ENCODE measurements at places on chromosomes 7 and 10. TPM values are rescaled to one million over a fixed set of nuclear protein-coding genes. Genes with fewer than 3 reads are reported as not detected.

DNA sequence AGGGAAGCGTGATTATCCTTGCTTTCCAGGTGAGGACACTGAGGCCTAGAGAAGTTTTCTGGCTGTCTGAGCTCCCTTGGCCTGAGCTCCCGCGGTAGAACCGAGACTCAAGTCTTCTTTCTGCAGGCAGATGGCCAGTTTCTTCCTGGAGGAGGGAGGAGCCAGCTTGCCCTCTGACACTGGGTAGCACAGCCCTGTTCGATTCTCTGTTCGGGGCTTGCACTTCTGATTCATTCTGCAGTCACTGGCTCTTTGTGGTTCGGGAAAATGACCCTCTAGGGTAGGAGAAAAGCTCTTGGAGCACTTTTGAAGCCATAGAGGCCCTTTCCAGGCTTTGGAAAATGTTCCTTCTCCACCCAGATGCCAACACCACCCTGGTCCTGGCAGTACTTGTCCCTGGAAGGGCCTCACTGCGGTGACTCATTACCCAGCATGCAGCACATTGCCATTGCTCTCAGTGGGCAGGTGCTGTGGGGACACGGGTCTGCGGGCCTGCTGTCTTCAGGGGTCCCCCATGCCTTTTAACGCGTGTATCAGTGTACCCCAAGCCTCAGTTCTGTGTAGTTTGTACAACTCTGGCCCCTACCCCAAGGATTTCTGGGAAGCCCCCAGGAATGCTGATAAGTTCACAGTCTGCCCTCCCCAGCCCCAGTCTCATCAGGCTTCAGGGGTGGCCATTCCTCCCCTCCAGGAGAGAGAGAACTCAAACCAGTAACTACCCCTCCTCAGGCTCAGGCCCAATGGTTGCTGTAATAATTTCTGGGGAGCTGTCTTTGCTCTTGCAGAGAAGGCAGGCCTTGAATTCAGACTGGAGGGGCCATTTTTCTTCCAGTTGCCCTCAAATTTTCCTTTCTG, 11.9 kb downstream of the CHST3 start:
- no peak for DNase-seq

DNA sequence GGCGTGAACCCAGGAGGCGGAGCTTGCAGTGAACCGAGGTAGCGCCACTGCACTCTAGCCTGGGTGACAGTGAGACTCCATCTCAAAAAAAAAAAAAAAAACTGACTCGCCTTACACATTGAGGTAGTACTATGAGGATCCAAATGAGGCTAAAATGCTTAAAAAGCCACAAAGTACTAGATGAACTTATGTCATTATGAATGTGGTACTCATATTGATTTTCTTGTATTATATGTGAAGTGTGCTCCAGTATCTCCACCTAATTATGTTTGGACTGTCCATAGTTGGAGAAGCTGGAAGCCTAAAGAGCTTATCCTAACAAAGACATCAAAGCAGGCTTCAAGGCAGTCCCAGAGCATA, 9.1 kb downstream of the CCNY start:
- no peak for DNase-seq

- no peak for DNase-seq
Observed at GRCh38 chr7:83648464-83649241, at the start of gene SEMA3E. Gene SEMA3E (minus strand): TSS chr7:83649139.

Gene TMEM213
- total RNA-seq = not detected

- DNase-seq = no peak
Observed at GRCh38 chr10:22536620-22537019, 177.8 kb downstream of the PIP4K2A start.

DNA sequence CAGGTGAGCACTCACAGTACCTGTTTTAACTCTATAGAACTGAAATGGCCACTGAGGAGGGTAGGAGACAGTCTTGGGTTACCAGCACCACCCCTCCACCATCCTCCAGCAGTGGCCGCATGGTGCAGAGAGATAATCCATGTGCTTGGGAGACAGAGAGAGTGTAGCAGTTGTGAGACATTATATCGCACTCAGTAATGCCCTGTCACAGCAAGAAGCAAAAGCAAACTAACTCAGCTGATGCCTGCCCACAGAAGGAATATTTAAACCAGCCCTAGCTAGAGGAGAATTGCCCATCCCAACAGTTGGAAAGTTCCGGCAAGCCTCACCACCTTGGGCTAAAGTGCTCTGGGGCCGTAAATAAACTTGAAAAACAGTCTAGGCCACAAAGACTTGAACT, 58.8 kb upstream of the HBP1 start:
- DNase-seq = no peak

Gene WDR86
- 101 TPM for total RNA-seq

DNA sequence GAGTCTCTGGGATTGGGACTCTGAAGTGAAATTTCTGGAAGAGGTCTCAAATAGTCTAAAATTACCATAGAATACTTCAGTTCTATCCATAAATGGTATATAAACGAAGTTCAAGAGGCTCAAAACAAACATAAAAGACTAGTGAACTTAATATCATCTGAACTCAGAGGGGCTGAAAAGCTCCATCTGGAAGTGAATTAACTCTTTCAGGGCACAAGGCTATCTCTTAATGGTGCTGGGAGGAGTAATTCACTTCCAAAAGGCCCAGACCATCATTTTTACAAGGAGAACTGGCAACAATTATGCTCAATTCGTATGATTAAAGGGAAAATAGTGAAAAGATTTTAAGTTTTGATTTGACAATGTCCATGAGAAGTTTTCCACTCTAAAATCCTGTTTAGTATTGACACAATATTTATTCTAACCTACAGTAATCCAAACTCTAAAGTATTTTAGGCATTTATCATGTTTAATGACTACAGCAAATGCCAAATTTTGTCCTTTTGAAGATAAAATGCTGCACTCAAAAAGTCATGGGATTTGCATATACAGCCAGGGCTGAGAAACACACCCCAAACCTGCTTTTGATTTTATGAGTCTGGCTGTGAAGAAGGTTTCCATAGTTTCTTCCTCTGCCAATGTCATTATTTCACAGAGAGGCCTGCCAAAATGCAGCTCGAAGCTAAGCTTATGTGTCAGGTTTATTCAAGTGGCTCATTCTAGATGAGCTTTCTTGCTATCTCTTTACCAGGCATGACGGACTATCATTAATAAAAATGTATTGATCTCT, 143.9 kb downstream of the HIBADH start:
- no peak for DNase-seq

DNA sequence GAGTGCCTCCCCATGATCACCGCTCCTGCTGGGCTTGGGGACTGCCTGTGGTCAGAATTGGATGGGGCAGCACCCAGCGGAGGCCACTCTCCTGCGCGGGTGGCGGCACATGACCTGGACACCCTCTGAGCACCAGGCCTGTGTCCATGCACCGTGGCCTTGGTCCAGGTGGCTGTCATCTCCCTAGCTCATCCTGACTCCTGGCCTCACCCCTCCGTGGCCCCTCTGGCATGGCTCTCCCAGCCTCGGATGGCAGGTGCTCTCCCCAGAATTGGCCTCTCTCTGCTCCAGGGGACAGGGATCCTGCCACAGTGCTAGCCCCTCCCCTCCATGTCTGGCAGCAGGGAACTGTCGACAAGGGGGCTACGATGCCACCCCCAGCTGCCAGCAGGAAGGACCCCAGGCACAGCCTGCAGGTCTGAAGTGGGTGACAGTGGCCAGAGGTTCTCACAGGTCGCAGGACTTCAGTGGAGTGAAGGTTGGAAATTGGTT, 37.2 kb upstream of the BTBD16 start:
- no peak for DNase-seq

Gene CLDN3
- not detected for total RNA-seq

GRCh38 chr7:142685877-142686508, 63.3 kb upstream of the PRSS1 start:
- DNase-seq = no peak

GRCh38 chr10:46289209-46289810, 2.5 kb downstream of the ANTXRL start:
- DNase-seq = no peak

- DNase-seq = no peak
Observed at GRCh38 chr7:26584987-26585665, 279.3 kb downstream of the SKAP2 start.

Gene SLC26A5
- 0.71 TPM for total RNA-seq

Gene MKX
- total RNA-seq = 0.94 TPM

GRCh38 chr10:70561070-70561469, 41.5 kb downstream of the PRF1 start:
- peak; percentile 63 for DNase-seq

DNA sequence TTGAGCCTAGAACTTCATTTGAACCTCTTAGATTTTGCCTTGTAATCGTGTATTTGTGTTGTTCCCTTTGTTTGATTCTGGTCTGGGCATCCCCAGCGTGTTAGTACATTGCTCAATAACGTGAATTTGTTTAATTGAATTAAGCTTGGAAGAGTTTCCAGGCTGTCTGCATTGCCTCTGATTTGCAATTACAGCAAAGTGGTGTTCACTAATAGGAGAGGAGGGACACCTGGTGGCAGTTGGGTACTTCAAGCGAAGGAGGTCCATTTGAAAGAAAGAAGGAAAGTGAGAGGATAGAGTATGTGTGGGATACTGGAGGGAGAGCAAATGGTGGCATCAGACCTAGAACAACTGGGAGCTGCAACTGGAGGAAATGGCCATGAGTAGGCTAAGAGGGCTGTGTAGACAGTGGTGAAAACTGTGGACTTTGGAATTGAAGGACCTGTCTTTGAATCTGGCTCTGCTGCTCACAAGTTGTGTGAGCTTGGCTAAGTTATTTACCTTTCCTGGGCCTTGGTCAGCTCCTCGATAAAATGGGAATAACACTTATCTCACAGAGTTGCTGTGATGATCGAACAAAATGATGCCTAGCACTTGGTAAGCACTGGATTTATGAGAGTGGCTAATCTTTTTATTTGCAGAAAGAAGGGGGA, 15.1 kb downstream of the LSMEM1 start:
- peak; percentile 65 for DNase-seq

DNA sequence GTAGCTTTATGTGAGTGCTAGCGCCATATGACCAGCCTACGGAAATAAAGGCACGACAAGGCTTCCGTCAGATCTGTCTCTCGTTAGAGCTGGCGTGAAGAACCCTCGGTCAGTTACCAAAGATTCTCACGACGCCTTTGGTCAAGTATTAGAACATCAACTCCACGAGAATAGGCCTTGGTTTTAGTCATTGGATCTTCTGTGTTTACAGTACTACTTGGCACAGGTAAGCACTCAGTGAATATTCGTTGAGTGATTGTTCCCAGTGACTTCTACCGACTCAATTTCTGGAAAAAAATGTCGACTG, 316 bp downstream of the RBM48 start:
- DNase-seq = no peak

DNA sequence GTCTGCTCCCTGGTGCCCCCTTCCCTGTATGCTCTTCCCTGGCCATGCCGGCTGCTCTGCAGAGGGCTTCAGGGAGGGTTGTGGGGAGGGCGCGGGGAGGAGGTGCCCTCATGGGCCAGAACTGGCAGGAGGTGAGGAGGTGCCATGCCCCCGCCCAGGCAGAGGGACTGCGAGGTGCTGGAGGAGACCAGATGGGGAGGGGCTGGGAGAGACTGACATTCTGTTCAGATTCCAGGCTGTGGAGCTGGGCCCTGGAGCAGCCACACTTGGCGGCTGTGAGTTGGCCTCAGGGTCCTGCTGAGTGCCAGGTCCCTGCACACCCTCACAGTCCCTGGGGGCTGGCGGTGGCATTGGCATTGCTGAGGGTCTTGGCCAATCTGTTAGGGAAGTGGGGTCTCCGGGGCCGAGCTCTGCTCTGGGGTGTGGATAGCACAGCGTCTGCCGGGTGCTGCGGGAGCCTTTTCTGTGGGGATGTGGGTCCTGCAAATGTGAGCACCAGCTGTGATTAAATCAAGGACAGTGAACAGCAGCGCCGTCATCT, 25.4 kb downstream of the INPP5A start:
- peak; percentile 48 for DNase-seq

GRCh38 chr7:141483044-141483443, 68.2 kb upstream of the AGK start:
- no peak for DNase-seq

Gene MMD2
- total RNA-seq = 3.7 TPM

Gene LRRC17
- 4.2 TPM for total RNA-seq

DNA sequence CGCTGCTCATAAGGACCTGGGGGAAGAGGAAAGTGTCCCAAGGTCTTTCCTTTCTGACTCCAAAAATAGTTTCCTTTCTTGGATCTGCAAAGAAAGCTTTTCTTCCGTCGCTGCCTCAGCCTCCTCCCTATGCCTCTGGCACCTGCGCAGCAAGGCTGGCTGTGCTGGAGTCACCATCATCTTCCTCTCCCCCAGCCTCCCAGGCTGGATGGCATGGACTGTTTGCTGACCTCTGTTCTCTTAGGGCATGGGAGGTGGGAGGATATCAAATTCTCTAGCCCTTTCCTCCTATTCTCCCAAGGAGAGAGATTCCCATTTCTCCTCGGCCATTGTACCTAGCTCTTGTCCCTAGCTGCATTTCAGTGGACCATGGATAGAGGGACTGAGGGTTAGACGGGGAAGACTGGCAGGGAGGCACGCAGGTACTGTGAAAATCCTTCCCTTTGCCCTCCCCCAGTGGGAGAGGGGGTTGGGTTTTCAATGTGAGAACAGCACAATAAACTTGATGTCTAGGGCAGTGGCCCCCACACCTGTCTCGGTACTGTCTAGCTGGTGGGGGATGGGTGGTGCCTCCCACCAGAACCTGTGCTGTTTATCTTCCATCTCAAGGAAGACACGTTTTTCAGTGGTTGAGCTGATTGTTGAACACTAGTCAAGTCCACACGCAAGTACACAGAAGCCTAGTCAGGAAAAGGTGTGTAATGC, 2.6 kb downstream of the PPP1R35 start:
- no peak for DNase-seq

DNA sequence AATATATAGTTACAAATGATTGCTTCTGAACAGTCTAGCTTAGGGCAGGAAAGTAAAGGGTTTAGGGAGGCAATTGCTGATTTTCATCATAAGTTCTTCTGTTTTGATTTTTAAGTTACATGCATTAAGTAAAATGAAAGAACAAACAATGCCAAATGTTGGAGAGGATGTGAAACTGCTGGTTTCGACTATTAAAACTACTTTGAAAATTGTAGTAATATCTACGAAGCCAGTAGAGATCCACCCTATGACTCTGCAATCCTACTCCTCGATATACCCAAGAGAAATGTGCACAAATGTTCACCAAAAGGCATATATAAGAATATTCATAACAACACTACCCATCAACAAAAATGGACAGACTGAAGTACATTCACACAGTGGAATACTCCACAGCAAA, 24.3 kb downstream of the PDZD8 start:
- no peak for DNase-seq

DNA sequence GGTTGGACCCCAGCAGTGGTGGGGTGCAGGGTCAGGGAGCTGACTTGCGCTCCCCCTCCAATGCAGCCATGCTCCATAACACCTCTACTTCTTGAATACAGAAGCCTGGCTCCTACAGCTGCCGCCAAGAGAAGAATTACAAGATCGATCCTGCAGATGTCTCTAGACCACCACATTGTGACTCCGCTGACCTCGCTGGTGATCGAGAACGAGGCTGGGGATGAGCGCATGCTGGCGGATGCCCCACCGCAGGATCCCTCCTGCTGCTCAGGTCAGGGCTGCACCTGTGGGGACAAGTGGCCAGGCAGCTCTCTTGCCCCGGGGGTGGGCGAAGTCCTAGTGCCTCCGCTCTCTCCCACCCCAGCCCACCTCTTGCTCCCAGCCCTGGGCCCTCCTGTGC, 31.7 kb downstream of the ITIH2 start:
- DNase-seq = no peak

Gene CYP2W1
- total RNA-seq = 1.6 TPM

- DNase-seq = no peak
Observed at GRCh38 chr7:100175296-100175935, 1.8 kb downstream of the GPC2 start.

Gene HOXA5
- 20.1 TPM for total RNA-seq
